Activated T-helper 1 cell treated with Interleukin-2 at 50 U/mL for 16 hours (primary cell): ENCODE measurements at places on chromosomes 16 and 17.

GRCh38 chr17:40020146-40020545, 4.9 kb downstream of the CSF3 start:
- DNase-seq = no peak

DNA sequence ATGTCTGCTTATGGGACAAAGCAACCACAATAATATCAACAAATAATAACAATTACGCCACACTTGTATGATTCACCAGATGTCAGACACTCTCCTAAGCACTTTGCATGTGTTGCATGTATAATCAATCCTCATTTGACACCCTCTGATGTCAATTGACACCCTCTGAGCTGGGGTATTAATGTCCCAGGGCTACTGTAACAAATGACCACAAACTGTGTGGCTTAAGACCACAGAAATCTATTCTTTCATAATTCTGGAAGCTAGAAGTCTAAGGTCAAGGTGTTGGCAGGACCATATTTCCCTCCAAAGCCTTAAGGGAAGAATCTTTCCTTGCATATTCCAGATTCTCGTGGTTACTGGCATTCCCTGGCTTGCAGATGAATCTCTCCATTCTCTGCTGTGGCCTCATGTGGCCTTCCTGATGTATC, 112.7 kb downstream of the NPIPB5 start:
- DNase-seq = no peak

DNA sequence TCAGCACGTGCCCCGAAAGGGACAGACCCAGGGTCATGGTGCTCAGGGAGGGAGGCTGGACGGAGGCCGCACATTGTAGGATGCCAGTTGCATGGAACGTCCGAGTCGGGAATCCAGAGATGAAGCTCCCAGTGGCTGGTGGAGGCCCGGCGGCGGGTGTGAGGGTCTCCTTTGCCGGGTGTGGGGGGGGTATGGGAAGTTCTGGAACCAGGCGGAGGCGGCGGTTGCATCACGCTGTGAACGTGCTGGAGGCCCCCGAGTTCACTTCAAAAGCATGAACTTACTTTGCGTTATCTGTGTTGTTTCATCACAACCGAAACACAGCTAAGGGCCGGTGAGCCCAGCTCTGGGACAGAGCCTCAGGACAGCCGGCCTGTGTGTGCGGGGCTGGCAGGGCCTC, 73.4 kb upstream of the GNG13 start:
- DNase-seq = no peak

DNA sequence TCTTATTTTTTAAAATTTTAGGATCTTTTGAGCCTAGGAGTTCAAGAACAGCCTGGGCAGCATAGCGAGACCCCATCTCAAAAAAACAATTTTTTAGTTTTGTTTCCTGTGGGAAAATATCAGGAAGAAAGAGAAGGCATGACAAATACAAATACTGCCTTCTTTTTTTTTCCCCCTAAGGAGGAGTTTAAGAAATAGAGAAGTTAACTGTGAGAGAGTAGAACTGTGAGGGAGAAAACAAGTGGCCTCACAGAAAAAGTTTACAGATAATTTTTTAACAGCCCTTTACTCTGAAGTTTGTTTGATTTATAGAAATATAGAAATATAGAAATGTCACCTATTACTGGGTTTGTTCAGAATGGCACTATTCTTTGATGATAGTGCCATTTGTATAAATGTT, 21.1 kb downstream of the TTYH2 start:
- no peak for DNase-seq

DNA sequence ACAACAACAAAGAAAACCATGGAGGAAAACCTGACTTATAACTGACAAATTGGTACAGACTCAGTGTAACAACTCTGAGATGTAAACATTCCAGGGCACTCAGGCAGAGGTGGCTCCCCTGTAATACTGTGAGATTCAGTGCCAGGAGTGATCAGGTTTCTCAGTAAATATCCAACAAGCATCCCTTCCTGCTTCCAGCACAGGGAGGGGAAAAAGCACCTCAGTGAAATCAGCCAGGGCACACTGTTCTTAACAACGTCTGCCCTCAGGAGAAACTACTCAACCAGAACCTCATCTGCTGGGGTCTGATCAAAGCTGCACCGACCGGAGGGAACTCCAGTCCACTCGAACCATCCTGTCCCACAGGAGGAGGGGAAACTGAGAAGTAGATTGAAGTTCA, 52.3 kb downstream of the AMFR start:
- no peak for DNase-seq

DNA sequence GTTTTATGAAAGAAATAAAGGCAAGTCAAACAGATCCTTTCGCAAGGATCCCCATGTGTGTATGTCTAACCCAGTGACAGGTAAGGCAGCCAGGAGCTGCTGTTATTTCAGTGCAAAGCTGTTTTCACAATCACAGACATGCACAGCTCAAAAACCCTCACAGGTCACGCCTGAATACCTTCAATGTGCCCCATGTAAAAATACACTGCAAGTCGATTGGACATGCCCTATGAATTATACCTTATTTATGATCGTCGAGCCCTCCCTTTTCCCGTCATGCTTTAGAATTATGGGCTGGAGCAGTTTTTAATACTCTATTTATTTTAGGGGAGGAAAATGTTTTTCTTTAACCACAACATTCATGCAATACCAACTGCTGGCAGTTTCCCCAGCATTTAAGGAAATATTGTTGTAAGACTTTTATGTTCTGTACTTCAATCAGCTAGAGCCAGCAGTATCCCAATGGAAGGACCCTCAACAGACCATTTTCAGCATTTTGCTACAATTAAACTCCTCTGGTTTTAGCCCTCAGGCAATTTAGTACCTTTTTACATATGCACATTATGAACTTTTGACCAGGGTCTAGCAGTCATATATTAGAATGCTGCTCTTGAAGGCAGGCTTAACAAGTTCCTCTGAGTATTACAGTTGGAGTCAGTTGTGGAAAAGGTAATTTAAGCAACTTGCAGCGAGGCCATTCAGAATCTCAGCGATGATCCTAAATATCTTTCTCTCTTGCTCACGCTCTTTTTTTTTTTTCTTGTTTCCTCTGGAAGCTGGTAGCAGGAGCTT, 362.2 kb downstream of the WWOX start:
- no peak for DNase-seq

DNA sequence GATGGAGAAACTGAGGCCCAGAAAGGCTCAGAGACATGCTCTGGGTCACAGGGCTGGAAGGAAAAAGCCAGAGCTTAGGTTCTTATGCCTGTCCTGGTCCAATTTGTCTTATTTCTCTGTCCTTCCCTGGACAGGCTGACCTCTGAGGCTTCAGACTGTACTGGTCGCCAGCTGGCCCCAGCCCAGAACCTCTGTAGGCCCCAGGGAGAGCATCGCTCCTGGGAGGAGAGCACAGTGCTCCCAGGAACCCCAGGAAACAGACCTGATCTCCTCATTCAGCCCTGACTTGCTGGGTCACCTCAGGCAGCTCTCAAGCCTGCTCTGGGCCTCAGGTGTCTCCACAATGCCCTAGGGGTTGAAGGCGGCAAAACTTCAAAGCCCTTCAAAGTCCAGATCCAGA, 4.9 kb downstream of the DRC7 start:
- DNase-seq = no peak

DNA sequence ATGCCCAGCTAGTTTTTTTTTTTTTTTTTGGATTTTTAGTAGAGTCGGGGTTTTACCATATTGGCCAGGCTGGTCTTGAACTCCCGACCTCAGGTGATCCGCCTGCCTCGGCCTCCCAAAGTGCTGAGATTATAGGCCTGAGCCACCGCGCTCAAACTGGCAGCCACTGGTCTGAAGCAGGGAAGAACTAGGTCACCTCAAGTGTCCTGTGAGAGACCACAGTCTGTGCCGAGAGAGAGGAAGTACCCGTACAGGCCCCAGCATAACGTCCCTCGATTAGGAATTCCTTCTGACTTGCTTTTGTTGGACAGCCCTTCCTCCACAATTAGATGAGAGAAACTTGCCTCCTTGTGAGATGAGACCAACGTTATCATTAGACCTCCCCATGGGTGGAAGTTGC, 13.7 kb upstream of the CD300E start:
- no peak for DNase-seq

DNA sequence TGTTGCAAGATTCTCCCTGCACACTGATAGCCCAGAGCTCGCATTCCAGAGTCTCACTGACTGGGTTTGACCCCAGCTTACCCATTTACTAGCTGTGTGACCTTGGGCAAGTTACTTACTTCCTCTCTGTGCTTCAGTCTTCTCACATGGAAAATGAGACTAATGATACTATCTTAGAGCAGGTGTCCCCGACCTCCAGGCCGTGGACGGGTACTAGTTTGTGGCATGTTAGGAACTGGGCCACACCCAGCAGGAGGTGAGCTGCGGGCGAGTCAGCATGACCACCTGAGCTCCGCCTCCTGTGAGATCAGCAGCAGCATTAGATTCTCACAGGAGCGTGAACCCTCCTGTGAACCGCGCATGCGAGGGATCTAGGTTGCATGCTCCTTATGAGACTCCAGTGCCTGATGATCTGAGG, 15.8 kb downstream of the ANKFY1 start:
- DNase-seq = no peak

- peak; percentile 41 for DNase-seq
Measured at GRCh38 chr17:1515640-1516387, 598 bp downstream of the INPP5K start.

GRCh38 chr16:87227296-87227951, 89.8 kb downstream of the C16orf95 start:
- DNase-seq = no peak

DNA sequence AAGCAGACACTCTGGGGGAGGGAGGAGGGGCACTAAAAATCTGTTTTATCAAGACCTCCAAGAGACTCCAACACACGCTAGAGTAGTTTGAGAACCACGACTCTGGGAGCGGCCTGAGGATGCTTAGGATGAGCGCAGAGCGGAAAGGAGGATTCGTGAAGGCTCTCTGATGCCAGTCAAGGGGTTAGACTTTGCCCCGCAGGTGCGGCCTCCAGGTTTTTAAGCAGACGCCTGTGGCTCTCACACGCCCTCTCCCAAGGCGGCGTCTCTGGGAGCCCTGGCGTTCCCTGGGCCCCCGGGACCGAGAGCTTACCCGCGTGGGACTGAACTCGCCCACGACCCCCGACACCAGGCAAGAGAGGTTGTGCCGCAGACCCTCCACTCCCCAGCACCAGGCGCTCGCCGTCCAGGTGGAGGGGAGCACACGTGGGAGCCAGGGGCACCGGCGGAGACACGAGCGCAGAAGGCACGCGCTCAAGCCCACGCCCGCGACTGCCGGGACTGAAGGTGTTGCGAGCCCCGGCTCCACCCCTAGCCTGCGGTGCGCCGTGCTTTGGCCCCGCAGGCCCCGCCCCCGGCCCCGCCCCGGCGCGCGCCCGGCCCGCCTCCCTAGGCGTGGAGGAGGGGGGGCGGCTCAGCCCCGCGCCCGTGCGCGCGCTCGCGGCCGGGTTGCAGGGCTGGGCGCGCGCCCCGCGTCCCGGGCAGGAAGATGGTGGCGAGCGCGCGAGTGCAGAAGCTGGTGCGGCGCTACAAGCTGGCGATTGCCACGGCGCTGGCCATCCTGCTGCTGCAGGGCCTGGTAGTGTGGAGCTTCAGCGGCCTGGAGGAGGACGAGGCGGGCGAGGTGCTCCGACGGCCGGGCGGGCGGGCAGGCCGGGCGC, at the start of gene XYLT2:
XYLT2 (plus strand) TSS at position 695 of the 881 bp plus-strand sequence; CDS start at position 710, 15 bp downstream.
- DNase-seq = peak; percentile 91

DNA sequence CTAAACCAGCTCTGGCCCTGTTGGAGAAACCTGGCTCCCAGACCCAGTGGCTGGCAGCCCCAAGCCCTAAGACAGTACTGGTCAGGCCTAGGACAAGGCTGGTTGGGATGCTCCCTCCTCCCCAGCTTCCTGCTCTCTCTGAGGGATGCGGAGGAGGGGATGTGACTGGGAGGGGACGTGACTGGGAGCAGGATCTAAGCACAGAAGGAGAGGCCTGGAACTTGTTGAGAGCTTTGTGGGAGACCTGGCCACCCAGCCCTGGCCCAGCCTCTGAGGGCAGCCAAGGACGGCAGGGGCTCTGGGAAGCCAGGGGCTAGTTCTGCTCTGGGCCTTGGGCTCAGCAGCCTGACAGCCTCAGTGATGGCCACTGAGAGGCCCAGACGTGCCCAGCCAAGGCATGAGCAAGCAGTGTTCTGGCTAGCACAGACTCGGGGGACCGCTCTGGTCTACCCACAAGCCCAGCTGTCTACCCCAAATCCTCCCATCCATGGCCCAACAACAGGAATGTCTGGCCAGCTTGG, 22.8 kb downstream of the ATP6V0D1 start:
- DNase-seq = no peak

DNA sequence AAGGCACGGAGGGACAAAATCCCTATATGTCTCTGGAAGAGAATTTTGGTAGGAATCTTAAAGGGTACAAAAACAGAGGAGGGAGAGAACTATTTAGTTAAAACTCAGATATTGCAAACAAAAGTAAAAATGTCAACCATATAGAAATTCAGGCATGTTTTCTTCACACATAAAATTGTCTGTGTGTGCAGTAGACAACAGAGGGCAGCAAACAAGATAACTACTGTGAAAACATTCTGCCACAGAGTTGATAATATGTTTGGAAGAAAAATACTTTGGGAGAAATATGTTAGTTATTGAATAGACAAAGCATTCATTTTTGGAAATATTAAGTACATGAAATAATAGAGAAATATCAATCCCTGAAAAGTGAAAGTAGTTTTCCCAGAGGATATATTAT, 56.2 kb downstream of the SNX11 start:
- DNase-seq = no peak

DNA sequence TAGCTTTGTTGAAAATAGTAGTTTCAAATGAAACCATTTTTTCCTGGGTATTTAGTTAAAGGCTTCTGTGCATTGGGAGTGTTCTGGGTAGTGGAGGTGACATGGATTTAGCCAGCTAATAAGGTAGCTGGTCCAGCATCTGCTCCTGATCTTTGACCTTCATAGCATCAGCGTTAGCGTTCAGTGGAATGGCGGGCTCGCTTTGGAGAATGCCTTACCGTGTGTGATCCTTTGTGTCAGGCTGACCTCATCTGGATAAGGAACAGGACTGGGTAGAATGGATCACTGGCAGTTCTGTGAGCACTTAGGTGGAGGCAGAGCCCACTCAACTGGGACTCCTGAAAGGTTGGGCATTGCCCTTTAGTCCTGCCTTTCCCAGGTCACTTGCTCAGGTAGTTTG, 3.7 kb downstream of the SAP30BP start:
- DNase-seq = no peak

DNA sequence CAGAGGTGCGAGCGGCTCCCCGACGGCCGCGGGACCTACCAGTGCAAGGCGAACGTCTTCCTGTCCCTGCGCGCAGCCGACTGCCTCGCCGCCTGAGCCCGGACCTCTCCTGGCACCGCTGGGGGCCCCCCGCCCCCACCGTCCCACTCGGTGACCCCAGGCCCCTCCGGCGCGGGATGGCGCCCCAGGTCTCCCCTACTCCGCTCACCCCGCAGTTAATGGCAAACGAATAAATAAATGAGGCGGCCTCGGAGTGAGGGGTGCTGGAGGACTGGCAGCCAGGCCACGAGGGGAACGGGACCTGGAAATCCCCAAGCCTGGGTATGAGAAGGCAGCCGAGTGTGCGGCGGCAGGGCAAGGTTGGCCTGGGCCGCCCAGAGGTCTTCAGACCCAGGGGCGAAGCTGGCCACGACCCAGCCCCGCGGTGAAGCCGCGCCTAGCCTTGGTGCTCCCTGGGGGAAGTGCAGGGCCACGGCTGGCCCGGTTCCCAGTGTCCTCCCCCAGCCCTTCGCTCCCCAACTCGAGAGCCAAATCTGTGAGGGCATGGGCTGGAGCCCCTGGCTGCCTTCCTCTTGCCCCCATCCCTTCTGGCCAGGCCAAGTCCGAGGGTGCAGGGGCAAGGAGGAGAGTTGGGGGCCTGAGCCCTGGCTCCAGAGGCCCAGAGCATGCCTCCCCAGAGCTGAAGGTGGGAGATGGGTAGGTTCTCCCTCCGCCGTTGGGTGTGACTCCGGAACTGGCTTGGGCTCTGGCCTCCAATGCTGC, 796 bp downstream of the NPB start:
- no peak for DNase-seq
